ENCODE measurements at places on chromosomes 6 and 20.

DNA sequence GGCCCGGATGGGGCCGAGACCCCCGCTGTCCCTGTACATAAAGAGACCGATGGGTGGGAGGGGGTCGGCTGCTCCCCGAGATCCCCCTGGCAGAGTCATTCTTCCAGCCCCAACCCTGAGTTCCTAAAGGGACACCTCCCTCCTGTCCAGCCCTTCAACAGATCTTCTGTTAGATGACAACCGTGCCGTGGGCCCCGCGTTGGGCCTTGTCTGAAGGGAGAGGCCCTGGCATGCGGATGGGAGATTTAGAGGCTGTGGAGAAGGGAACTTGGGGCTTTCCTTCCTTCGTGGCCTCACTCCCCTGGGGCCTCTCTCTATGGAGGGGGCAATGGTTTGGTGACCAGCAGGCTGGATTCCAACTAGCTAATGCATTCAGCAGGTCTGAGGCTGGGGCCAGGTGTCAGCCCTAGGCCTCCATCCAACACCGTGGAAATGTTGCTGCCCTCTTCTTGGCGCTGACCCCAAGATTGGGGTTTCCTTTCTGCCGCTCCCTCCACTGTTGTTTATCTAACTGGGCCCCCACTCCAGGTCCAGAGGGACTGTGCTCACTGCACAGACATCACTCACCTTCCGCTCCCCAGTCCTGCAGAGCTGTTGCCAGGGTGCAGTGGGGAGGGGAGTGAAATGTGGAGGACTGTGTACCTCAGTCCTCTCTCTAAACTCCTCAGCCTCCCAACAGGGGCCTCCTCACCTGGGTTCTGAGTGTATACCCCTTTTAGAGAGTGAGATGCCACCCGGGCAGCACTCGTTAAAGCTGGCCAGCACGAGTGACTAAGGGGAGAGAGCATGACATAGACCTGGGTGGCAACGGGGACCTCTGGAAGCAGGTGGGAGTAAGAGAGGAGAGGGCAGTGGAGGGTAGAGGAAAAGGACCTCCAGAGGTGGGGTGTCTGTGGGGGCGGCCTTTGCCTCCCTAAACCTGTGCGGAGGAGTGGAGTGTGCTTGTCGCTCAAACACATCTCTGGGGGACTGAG, 6.7 kb downstream of the TMEM151B start:
- no peak for DNase-seq

DNA sequence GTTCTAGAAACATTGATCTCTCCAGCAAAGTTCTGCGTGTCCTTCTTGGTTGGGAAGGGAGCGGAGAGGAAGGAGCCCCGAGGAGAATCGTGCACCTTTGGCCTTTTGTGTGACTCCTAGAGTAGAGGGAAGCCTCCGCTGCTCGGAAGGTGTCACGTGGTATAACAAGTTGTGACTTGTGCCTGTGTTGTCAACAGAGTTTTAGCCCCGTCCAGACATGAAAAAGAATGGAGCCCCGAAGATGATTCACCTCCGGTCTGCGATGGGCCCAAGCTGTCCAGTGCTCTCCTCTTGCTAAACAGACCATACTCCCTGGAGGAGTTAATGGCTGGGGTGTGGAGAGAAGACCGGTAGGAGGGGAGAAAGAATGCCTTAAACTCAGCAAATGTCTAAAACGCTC, 7.0 kb downstream of the EYA2 start:
- DNase-seq = no peak

DNA sequence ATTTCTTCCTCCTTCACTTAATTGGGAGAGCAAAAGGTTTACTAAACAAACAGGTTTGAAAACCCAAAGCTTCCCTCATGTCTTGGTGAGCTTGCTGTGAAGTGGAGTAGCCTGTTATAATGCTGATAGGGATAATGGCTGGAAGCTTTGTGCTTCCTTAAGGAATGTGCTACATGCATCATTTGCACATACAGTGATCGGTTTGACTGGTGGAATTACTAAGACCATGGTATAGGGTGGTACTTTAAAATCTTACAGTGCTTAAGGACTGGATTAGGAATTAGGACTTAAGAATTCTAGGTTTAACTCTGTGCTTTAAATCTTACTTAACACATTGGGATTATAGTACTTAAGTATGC, 75.7 kb downstream of the ARID1B start:
- no peak for DNase-seq

- DNase-seq = no peak
Observed at GRCh38 chr6:147035886-147036285, 168.3 kb upstream of the STXBP5 start.

- no peak for DNase-seq
Observed at GRCh38 chr6:134529305-134529704, 211.4 kb upstream of the SGK1 start.

- no peak for DNase-seq
Observed at GRCh38 chr20:11331096-11331495, 586.6 kb upstream of the BTBD3 start.

- no peak for DNase-seq
Observed at GRCh38 chr6:141829566-141830360, 303.0 kb upstream of the GJE1 start.

GRCh38 chr6:73024598-73024997, 200.7 kb downstream of the KHDC1L start:
- no peak for DNase-seq

GRCh38 chr6:160420969-160421556, 72.9 kb downstream of the SLC22A3 start:
- no peak for DNase-seq

- DNase-seq = no peak
Observed at GRCh38 chr20:46034039-46034438, 5.0 kb downstream of the SLC12A5 start.

GRCh38 chr20:55283889-55284288, 721.4 kb downstream of the CBLN4 start:
- DNase-seq = no peak
